Glutamatergic neuron (in vitro differentiated cells): ENCODE measurements at places on chromosomes 12 and 14. TPM values are rescaled to one million over a fixed set of nuclear protein-coding genes. Genes with fewer than 3 reads are reported as not detected.

GRCh38 chr14:24051176-24051788 is 527 bp upstream of the CARMIL3 start:
- DNase-seq: no peak

The CLEC7A gene
- not detected for total RNA-seq

DNA sequence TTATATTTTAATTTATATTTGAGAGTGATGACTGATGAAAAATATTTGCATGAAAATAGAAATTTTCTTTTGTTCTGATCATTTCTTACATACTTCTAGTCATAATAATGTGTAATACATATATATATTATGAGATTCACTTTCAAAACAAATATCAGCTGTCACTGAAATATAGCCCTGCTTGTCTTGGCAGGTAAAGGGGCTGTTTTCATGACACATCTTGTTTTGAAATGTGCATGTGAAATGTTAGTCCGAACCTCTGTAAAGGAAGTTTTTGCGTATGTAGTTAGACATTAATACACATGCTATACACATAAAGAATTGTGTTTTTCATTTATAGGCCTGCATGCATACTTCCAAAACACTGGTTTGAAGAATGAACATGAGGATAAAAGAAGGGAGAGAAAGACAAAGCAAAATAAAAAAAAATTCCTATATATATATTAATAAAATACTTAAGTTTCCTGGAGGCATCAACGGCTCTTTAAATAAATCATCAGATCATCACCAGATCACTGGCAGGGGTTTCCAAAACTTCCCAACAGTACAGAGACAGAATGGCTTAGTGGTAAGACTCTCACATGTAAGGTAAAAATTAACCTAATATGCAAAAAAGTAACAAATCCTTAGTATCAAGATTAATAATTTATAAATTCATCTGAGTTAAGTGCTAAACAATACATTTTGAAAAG is 60.1 kb downstream of the SEL1L start:
- DNase-seq: no peak

The CD163L1 gene
- 36.8 TPM for total RNA-seq

The PTCSC3 gene
- total RNA-seq: not detected

DNA sequence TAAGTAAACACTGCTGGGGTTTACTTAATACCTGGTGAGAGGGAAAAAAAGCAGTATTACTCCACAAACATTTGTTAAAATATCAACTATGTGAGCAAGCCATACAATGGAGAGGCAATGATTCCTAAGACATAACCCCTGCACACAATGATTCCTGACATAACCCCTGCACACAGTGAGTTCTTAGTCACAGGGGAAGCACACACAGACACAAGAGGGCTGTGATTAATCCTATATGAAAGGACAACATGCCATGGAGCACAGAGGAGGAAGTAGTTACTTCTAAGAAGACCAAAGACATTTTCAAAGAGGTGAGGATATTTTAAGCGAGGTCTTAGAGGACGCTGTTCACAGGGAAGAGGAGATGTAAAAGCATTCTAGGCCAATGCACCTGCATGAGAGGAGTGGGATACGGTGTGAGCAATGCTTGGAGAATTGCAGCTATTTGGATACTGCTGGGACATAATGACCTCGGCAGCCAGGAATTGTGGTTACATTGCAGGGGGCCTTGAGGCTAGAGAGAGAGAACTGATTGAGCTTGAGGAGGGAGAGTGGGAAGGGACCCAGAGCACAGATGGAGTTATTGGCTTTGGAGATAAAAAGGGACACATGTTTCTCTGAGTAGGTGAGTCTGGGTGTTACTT is 211.9 kb downstream of the APAF1 start:
- DNase-seq: no peak

GRCh38 chr14:66137081-66137480 is 349.1 kb upstream of the CCDC196 start:
- no peak for DNase-seq

The TMEM19 gene
- 13.7 TPM for total RNA-seq

- no peak for DNase-seq
Measured at GRCh38 chr12:26654623-26655022, 178.4 kb downstream of the ITPR2 start.

The RASAL1 gene
- not detected for total RNA-seq

DNA sequence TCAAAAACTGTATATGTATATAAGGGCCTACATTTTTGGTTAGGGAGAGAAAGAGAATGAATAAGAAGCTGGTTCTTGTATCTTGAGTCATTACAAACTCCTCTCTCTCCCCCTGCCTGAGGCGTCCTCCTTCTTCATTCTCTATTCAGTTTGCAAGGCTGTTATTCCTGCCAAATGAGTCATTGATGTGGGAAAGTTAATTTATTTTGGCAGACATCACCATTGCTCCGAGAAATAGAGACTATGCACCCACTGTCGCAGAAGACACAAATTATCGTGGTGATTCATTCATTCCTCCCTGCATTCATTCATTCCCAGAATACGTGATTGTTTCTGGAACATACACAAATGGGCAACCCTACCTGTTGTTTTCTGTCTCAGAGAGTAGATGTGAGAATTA is 112.5 kb upstream of the MED13L start:
- no peak for DNase-seq

The GNB3 gene
- 45.7 TPM for total RNA-seq

- no peak for DNase-seq
Measured at GRCh38 chr14:84250893-84251292, 1279.1 kb upstream of the FLRT2 start.

DNA sequence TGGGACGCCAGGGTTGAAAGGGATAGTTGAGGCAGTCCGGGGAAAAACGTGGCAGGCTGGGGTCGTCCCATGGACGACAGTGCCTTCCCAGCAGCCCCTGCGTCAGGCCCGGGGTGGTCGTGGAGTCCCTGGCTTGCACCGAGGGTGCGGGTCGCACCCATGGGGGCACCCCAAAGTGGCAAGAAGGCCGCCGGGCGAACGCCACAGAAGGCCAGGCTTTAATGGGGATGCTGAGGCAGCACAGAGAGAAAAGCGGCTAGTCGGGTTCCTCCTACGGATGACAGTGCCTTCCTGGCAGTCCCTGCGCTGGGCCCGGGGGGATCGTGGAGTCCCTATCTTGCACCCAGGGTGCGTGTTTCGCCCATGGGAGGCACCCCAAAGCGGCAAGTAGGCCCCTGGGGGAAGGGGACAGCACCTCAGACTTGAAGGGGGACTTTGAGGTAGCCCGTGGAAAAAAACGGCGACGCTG is 158.6 kb upstream of the ALG10B start:
- no peak for DNase-seq

The ANO4 gene
- 38.0 TPM for total RNA-seq

The AQP2 gene
- not detected for total RNA-seq

DNA sequence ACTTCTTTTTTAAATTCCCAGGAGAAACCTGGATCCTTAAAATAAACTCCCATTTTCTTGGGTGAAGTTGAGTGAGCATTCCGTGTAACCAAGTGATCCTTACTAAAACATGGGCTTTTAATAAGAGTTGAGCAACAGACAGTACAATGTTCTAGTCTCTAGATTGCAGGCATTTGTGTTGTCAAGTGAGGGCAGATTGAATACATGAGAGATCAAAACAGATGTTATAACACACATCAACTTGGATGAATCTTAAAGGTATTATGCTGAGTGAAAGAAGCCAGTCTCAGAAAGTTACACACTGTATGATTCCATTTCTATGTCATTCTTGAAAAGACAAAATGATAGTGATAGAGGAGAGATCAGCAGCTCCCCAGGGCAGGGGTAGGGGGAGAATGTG is 213.9 kb upstream of the CCDC196 start:
- DNase-seq: no peak

The PLA2G1B gene
- not detected for total RNA-seq

The DEPDC4 gene
- total RNA-seq: 2.0 TPM

The IL22 gene
- not detected for total RNA-seq

DNA sequence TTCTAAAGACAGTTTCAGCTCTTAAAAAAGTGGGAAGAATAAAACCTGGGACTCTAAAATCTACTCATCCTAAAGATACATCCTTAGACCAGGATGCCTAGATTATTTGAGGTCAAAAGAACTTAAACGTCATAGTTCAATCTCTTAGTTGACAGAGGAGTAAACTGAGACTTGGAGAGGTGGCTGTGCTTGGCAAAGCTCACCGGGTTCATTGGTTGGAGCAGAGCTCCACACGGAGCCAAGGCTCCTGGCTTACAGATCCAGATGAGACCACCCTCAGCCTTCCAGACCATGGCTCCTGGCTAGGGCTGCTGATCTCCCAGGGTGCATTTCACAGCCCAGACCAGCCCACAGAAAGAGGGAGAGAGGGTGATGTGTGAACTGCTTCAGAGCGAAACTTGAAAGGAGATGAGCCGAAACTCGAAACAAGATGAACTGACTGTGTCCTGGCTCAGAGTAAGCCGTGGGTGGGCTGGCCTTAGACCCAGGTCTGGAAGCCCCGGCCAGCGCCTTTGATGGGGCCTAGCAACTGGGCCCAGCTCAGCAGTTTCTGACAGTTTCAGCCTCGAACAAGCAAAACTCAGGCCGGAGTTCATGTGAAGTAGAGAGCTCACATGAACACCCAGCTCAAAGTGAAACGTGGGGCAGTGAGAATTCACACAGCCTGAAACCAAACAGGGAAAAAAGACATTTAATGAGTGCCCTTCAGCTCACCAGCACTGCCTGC is 1044.8 kb downstream of the BCL11B start:
- DNase-seq: no peak

- DNase-seq: no peak
Measured at GRCh38 chr12:95321516-95322246, 104.1 kb downstream of the VEZT start.

- DNase-seq: no peak
Measured at GRCh38 chr12:81340910-81341309, 263.0 kb downstream of the ACSS3 start.

- DNase-seq: no peak
Measured at GRCh38 chr12:128794661-128795529, 28.9 kb downstream of the SLC15A4 start.

The CAPZA3 gene
- not detected for total RNA-seq

DNA sequence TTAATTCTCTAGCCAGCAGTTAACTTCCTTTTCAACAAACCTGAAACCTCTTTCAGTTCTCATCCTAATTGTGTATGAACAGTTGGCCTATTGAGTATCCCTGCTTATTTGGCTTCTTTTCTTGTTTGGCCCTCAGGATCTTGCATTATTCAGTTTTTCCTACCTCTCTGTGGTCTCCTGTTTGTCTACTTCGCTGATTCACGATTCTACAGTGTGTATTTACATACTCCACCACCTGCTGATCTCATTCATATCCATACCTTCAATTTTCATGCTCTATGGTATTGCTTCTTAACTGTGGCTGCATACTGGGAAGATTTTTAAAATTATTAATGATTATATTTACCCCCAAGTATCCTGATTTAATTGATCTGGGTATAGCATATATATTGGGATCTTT is 56.4 kb downstream of the RASSF9 start:
- DNase-seq: no peak

DNA sequence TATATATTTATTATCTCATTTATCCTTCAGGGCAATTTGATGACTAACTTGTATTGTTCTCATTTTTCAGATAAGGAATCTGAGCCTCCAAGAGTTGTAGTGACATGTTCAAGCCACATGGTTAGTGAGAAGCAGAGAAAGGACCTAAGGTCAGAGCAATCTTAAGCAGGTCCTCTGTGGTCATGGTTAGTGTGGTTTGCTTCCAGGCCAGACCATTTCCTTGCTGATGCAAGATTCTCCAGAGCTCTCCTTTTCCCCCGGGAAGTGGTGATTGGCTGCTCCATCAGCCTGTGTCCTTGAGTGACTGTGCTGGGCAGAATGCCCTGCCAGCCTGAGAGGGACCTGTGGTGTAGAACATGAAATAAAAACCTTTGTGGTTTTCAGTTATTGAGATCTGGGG is 141.3 kb downstream of the KTN1 start:
- DNase-seq: no peak
